ENCODE measurements at places on chromosomes 6 and 20.

DNA sequence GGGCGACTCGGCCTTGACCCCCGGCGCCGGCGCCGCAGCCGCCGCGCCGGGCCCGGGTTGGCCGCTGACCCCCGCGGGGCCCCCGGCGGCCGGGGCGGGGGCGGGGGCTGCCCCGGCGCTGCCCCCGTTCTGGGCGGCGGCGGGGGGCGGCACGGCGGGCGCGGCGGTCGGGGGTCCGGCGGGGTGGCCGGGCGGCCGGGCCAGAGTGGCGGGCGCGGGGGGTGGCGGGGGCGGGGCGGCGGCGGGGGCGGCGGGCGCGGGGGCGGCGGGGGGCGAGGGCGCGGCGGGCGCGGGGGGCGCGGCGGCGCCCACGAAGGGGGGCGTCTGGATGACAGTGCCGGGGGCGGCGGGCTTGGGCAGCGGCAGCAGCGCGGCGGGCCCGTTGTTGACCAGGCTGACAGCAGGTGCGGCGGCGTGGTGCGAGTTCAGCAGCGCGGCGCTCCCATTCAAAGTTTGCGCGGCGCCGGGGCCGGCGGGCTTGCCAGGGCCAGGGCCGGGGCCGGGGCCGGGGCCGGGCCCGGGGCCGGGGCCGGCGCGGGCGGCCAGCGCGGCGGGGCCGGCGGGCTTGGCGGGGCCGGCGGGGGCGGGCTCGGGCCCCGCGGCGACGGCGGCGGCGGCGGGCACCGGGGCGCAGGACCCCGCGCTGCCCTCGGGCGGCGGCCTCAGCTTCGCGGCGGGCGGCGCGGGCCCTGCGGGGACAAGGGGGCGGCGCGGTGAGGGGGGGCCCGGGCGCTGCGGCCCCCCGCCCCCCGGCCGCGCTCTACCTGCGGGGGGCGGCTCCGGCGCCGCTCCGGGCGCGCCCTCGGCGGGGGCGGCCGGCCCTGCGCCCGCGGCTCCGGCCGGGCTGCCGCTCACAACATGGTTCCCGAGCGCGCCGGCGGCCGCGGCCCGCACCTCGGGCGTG, 659 bp downstream of the TAF4 start:
- no peak for DNase-seq

DNA sequence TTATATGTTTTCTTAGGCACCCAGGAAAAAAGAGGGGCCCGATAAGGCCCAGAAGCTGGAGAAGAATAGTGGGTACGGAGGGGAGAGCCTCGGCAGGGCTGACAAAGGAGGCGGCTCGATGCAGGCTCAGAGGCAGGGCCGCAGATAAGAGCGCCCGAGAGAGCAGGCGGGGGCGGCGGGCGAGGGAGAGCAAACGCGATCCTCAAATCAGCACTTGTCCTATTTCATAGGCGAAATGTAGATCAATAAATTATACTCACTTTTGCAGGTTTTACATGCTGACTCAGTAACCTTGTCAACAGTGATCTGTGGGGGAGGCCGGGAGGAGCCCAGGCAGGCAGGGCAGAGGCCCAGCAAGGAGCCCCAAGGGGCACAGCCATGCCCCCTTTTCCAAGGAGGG, 42.6 kb downstream of the GRM4 start:
- no peak for DNase-seq

GRCh38 chr6:155770856-155771255, 315.2 kb upstream of the NOX3 start:
- no peak for DNase-seq

GRCh38 chr6:63392092-63392724, 72.4 kb upstream of the LGSN start:
- no peak for DNase-seq

DNA sequence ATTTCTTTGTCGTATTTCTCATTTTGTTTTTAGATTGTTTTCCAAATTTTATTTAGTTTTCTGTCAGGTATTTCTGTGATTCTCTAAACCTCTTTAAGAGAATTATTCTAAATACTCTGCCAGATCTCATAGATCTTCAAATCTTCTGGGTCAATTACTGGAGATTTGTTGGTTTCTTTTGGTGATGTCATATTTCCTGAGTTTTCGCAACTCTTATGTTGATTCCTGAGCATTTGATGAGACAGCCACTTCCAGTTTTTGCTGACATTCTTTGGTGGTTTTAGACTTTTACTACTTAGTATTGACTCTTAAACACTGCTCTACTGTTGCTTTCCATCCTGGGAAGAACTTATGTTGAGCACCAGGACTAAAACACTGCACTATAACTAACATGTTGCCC, 21.9 kb downstream of the ADGB start:
- no peak for DNase-seq

DNA sequence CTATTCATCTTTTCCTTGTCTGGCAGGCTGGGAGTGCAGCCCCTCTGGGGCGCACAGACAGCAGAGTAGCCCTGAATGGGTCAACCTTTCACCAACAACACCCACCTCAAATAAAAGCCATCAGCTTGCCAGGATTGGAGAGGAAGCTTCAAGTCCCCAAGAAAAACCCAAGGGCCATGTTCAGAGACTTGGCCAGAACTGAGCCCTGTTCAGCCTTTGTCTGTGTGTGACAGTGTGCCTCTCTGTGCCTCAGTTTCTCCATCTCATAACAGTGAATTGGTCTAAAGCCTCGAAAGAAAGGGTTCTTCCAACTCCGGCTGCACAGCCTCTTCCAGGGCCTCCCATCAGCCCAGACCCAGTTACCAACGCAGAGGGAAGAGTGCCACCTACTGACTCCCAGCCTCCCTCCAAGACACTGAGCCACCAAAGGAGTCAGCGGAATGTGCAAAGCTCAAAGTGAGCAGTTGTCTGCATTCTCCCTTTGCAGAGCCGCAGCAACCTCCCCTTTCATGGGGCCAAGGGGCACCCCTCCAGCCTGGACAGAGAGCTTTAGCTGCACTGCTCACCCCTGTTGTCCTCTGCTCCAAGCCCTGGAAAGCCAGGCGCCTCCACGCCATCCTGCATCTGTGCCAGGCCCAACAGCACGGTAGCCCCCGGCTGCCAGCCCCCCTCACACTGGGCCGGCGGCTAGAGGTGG, 82.7 kb upstream of the TOP1 start:
- no peak for DNase-seq

GRCh38 chr6:134172020-134172705, 119.7 kb upstream of the SLC2A12 start:
- no peak for DNase-seq

DNA sequence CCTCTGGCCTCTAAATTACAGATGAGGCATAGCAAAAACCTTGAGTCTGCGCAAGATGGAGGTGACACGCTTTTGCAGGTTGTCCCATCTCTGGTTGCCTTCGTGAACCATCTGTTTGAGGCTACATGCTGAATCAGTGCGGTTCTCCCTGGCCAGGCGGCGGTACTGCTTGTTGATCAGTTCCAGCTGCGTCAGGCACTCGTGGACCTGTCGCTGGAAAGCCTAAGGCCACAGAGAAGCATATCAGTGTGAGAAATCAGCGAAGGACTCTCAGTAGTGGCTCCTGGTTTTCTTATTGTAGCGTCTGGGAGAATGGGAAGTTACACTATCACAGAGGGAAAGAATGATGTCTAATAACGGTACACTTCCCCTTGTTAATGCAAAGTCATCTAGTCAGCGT, 344.4 kb downstream of the ESR1 start:
- no peak for DNase-seq

DNA sequence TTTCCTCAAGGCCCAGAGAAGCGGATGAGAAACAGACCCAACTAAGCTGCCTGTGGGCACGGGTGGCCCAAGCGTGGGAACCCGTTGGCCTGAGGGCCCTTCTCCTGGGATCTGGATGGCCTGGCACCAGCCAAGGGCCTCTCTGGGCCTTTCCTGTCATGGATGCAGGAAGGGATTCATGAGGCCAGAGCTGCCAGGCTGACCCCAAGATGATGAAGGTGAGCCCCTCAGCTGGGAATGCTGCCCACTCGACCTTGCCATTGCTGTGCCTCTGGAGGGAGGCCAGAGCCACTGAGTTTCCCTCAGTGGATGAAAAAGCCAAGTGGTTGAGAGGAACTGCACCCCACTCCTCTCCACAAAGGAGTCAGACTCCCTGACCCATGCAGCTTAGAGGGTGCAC, 171.2 kb downstream of the VEGFA start:
- DNase-seq, result no peak

GRCh38 chr6:30364591-30364990, 19.6 kb downstream of the RPP21 start:
- DNase-seq, result no peak

DNA sequence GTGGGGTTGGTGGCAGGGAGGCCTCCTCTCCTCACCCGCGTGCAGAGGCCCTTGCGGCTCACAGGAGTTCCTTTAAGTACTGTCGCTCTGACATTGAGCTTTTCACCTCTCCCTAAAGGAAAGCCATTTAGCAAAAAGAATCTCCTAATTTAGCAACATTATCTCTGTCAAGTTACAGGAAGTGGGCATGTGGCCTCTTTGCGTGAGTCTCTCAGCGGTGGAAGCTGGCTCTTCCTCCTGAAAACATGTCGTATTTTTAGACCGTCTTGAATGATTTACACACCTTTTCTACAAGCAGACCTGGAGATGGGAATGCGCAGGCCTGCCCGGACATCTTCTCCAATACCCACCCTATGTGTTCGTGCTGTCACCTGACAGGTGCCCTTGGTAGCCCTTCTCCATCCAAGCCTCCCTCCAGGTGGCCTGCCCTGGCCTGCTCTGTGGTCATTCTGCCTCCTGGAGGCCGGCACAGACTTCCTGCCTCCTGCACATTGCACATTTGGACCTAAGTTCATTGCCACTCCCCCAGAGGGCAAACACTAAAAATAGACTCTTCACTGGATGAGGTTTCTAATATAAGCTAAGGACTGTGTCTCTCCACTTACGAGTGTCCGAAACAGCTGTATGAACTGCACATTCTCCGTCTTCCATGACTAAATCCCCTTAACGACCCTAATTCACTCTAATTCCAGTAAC, 18.5 kb upstream of the PHACTR3 start:
- DNase-seq, result no peak

DNA sequence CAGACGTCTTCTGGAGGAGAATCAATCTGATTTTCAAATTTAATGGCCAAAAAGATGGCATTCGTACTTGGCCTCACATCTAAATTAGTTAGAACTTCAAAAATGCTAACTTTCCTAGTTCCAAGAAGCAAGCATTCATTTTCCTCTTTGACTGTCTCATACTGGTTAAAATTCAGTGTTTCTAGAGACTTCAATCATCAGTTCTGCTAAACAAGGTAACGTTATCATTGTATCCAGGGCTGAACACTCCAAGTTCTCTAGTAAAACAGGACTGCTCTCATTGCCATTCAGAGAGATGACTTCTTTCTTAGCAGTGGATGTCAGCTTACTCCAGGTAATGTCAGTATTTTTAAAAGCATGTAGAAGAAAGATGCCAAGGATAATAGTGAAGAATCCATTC, 34.6 kb upstream of the ENTPD6 start:
- DNase-seq, result no peak

GRCh38 chr6:129647044-129647443, 62.9 kb downstream of the ARHGAP18 start:
- DNase-seq, result no peak
